ENCODE measurements at places on chromosomes 6 and 20. TPM values are rescaled to one million over a fixed set of nuclear protein-coding genes. Genes with fewer than 3 reads are reported as not detected.

The PTGIS gene
- 0.13 TPM for total RNA-seq

The GABRR1 gene
- not detected for total RNA-seq

The RPS6KA2 gene
- 42.6 TPM for total RNA-seq

The SLC32A1 gene
- total RNA-seq = not detected

The GSTA2 gene
- not detected for total RNA-seq

Data from bronchial epithelial cell (primary cell).